ENCODE measurements at places on chromosomes 7 and 10.

- no peak for DNase-seq
Observed at GRCh38 chr10:86689146-86689545, 20.8 kb downstream of the LDB3 start.

- DNase-seq = no peak
Observed at GRCh38 chr10:60351191-60351853, 38.4 kb downstream of the ANK3 start.

DNA sequence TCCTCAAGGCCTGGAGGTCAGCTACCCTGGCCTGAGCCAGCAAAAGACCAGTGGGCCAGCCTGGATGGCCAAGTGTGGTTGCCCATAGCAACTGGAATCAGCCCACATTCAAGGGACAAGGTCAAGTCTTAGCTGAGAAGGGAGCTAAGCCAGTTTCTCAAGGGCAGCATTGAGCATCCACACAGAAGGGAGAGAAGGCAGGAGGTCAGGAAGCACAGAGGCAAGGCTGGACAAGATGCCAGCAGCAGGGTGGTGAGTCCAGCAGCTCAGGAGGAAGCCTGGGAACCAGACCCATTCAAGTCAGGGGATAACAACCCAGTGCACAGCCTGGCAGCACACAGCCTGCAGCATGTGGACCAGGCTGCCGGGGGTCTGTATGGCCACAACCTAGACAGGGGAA, 54.0 kb upstream of the ZMIZ1 start:
- DNase-seq = no peak

DNA sequence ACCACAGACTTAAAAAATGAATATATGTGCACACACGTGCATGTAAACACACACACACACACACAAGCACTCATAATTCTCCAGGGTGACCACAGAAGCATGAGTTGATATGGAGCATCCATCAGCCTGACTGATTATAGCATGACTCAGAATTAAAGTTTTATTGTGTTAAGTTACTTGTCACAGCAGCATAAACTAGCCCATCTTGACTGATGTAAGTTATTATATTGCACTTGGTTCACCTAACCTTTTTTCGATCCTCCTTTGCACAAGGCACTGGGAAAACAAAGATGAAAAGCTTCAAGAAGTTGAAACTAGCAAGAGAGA, 18.8 kb upstream of the SLC35G1 start:
- DNase-seq = no peak

GRCh38 chr7:101166909-101167644, 1.7 kb upstream of the VGF start:
- DNase-seq = no peak

Data from SW 1271 (cell line).